ENCODE measurements at places on chromosomes 12 and 14. TPM values are rescaled to one million over a fixed set of nuclear protein-coding genes. Genes with fewer than 3 reads are reported as not detected.

SLC24A4 gene
- total RNA-seq: not detected

OR4E2 gene
- not detected for total RNA-seq

TEX52 gene
- total RNA-seq: not detected

TMPRSS12 gene
- total RNA-seq: not detected

FCF1 gene
- total RNA-seq: 29.9 TPM

CCDC177 gene
- not detected for total RNA-seq

KRT5 gene
- not detected for total RNA-seq

Data from RPMI7951 (cell line).